Forelimb muscle (tissue), 1 donor: ENCODE measurements at places on chromosomes 6 and 20.

- no peak for DNase-seq
Measured at GRCh38 chr20:4985658-4986057, 15.7 kb downstream of the SLC23A2 start.

- DNase-seq, result peak; percentile 77
Measured at GRCh38 chr6:138803861-138804260, 8.0 kb downstream of the ECT2L start.

DNA sequence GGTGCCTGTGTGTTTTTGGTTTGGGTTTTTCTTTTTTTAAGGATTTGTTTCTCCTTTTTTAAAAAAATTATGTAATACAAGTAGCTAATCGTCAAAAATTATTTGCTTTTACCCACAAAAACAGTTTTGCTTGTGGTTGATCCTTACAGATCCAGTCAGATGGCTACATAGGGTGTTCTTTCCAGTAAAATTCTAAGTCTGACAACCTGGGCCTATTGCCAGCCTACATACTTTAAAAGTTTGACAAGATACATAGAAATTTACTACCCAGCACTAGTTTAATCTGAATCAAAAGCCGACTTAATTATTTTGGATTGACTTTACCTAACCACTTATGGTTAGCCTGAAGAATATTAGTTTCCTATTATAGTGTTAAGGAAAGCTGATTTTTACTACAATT is 2.1 kb upstream of the SOX4 start:
- DNase-seq, result no peak

DNA sequence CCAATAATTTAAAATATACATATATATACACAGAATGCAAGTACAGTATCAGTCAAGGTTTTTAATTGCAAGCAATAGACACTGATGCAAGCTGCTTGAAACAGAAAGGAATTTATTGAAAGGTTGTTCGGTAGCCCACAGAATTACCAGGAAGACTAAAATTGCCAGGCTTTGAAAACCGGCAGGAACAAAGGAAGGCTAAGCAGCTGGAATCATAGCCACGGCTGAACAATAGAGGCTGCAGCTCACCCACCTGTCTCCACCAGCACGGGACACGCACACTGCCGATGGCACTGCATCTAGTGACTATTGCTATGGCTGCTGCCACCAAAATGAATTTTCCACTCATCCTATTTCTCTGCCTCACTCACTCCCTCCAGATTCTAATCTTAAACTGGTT is 22.0 kb upstream of the L3MBTL3 start:
- DNase-seq, result no peak

DNA sequence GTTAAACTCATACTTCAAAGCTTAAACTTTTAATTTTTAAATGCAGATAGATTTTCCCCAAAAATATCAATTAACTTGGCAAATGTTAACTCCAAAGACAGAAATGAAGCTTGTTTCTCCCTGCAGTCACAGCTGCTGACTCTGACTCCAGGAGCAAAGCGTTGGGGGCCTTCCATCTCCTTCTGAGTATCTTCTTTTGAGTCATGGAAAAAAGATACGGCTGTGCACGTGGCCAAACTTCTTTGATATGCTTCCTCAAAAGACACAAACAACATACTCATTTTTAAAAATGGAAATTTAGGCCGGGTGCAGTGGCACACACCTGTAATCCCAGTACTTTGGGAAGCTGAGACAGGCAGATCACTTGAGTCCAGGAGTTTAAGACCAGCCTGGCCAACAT is 28.3 kb downstream of the KIF16B start:
- no peak for DNase-seq

DNA sequence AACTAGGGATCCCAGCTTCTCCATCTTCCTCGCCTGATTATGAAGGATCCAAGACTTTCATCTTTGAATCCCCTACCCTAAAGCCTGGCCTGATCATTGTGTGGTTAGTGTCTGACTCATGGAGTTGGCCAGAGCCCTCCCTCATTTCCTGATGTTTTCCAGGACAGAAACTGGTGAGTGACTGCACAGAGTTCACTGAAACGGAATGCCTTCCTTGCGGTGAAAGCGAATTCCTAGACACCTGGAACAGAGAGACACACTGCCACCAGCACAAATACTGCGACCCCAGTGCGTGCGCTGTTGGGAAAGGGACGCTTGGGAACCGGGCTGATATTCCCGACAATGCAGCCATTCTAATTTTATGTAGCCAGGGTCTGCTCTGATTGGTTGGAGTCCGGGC is 4.0 kb downstream of the CD40 start:
- DNase-seq, result no peak

DNA sequence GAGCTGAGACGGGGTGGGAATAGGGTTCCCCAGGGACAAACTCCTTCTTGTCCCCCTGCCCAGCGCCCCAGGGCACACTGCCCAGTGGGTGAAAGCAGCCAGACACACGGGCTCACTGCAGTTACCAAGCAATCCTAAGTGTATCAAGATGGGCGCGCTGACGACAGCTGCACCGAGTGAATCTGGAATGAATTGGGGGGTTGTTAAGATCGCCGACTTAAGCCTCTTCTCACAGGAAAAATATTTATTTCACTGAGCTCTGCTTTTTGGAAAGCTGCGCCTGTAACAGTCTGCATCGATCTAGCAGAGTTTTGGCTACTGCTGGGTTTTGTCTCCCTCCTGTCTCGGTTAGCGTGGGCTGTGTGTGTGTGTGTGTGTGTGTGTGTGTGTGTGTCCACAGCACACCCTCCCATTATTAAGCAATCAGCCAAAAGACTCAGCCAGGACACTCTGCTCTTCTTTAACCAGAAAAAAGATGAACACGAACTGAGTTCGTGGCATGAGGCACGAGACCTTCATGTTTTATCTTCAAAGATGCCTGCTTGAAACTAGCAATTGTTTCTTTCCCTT is 35.9 kb downstream of the RIPOR3 start:
- peak; percentile 95 for DNase-seq

- DNase-seq, result no peak
Measured at GRCh38 chr6:3086282-3086946, 18.1 kb downstream of the RIPK1 start.

GRCh38 chr6:133502441-133503335 is 261.5 kb downstream of the EYA4 start:
- DNase-seq, result no peak

GRCh38 chr6:7820288-7820835 is 90.2 kb downstream of the TXNDC5 start:
- no peak for DNase-seq

GRCh38 chr20:47929368-47930115 is 144.3 kb upstream of the SULF2 start:
- DNase-seq, result no peak

DNA sequence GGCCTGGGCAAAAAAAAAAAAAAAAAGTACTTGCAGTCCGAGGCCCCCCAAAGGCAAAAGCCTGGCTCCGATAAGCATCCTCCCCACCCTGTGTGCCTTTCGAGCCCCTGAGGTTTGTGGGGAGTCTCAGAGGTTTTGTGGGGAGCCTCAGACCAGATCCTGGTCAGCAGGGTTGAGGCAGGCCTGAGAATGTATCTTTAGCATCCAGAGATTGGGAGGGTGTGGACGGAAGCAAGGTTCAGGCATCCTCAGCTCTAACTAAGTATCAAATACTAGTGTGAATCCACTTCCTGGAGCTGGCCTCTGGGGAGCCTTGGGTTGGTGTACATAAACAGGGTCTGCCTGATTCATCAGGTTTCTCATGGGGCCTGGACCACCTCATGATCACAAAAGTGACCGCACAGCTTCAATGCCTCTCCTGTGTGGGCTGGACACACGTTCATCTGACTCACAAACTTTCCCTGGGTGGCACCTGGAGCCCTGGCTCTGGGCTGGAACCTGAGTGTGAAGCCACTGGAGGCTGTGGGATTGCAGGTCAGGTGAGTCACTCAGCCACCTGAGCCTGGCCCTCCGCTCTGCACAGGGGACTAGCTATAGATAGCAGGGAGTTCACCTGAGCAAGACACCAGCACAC is 24.4 kb downstream of the PCMTD2 start:
- no peak for DNase-seq

- DNase-seq, result no peak
Measured at GRCh38 chr20:40690836-40691565, 2.0 kb upstream of the MAFB start.

GRCh38 chr6:85127168-85127498 is 322.8 kb upstream of the NT5E start:
- no peak for DNase-seq

- no peak for DNase-seq
Measured at GRCh38 chr6:146258206-146258605, 229.3 kb downstream of the GRM1 start.

GRCh38 chr6:52493669-52494068 is 73.5 kb downstream of the EFHC1 start:
- DNase-seq, result no peak

GRCh38 chr20:56773749-56774148 is 144.6 kb downstream of the TFAP2C start:
- peak; percentile 50 for DNase-seq

GRCh38 chr6:81999826-82000225 is 247.3 kb upstream of the TENT5A start:
- DNase-seq, result no peak

- DNase-seq, result no peak
Measured at GRCh38 chr6:33191383-33192104, 723 bp downstream of the COL11A2 start.

DNA sequence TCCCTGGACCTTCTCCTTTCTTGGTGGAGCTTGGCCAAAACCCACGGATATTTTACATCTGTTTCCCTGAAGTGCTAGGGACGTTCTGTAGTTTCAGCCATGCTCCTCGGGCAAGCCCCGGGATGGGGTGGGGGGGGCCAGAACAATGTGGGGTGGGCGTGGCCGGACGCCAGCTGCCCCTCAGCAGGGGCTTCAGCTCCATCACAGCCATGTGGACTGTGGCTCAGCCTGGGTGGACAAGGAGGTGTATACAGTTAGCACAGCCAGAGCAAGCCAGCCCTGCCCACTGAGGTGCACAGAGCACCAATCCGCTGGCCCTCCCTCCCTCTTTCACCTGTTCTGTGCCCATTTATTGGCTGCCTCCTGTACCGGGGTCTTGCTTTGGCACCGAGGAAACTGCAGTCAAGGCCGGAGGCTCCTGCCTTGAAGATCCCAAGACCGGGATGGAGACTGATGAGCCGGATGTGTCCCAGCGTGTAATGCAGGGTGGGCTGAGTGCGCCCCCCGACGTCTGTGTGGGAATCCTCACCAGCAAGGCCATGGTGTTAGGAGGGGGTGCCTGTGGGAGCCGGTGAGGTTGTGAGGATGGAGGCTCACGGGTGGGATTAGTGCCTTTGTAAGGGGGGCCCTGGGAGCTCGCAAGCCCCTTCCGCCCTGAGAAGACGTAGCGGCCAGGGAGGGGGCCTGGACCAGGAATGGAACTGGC is 28.0 kb downstream of the FRMD1 start:
- DNase-seq, result no peak

DNA sequence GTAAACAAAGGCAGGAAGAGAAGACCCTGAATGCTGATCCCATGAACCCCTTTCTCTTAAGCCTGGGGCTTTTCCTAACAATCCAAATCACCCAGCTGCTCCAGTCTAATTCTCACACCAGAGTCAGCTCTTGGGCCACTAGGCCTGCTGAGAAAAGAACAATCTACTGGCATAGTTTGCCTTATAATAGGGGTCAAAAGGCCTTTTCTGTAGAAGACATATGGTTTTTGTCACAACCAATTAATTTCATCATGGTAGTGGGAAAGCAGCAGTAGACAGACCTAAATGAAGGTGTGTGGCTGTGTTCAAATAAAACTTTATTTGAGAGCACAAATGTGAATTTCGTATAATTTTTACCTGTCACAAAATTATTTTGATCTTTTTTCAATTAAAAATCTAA is 994.7 kb upstream of the EPHA7 start:
- no peak for DNase-seq

DNA sequence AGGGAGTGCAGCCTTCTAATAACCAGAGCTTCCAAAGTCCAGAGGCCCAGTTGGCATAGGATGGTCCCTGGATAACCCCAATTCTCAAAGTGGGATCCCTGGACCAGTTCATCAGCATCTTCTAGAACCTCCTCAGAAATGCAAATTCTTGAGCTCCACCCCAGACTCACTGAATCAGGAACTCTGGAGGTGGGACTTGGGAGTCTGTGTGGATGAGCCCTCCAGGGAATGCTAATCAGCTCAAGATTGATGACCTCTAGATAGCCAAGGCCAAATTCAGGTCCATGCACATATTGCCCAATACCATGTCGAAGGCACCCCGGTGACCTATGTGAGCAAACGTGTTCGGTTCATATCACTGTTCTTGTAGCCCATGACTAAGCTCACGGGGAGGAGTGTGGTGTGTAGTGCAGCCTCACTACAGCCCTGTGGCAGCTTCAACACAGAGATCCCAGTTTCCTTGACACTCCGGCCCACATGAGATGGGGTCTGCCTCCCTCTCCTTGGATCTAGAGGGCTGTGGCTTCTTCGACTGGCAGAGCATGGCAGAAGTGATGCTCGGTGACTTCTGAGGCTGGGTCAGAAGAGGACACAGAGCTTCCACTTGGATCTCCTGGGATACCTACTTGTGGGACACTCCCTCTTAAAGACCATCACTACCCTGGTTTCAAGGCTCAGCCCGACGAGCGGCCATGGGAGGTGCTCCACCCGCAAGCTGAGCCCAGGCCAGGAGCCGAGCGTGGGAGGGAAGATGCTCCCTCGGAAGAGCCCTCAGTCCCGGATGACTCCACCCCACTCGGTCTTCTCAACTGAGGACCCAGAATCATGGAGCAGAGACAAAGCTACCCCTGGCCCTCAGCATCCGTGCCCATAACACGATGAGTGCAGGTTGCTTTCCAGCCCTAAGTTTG is 151.1 kb upstream of the CST7 start:
- DNase-seq, result no peak
